ENCODE measurements at places on chromosomes 1 and 21.

DNA sequence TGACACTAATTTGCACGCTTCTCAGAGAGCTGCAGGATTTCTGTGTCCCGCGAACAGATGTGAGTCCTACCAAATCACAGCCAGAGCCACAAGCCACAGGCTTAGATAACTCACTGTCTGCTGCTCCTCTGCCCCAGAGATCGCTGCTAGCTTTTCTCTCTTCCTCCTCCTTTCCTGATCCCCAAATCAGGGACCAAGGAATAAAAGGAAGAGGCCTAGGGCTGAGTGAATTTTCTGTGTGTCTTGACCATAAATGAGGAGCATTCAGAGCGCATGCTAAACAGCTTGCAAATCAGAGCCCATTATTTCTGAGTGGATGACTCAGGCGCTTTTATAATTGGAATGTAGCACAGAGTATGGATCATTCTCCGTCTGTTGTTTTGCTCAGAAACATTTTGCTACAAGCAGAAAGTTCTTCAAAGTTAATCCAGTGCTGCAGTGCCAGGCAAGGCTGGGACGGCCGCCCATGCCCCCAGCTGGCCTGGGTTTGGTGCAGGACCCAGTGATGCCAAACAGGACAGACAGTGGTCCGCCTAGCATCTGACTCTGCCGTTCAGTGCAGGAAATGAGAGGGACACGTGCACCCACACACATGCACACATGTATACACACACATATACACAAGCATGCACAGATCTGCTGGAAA lies 38.2 kb downstream of the KCNAB2 start:
- DNase-seq = no peak

DNA sequence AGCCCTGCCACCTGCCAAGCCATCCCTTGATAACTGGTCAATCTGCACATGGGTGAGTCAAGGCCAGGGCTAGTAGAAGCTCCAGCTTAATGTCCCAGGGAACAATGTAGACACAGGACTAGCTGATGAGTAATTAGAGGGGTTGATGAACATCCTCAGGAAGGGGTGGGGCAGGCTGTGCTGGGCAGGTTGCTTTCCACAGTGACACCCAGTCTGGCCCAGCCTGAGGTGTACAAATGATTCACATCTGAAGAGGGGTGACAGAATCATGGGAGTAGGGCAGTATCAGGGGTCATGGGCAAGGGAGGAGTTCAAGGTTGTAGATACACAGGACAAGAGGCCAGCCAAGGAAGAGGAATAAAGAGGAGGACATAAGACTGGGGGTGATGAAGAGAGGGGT lies 4.3 kb downstream of the LPAR3 start:
- no peak for DNase-seq

- no peak for DNase-seq
Observed at GRCh38 chr1:5745800-5746610, 246.2 kb downstream of the NPHP4 start.

- DNase-seq = no peak
Observed at GRCh38 chr1:25619101-25619890, 2.7 kb downstream of the MAN1C1 start.

DNA sequence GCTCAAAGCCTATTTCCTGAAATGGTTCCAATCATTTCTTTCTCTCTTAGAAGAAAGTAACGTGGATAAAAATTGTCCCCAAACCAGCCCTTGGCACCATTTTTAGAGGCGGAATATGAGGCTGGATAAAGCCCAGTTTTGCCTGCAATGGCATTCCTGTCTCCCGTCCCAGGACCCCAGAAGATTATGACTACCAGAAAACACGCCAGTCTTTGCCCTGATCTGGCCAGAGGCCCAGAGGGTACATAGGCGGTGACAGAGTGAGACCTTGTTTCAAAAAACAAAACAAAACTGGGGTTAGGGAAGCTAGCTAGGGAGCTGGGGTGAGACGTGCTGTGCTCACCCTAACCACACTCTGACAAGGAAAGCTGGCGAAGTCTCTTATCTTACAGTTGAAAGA lies at the start of gene AADACL4:
AADACL4 (plus strand) TSS at position 301 of the 400 bp plus-strand sequence. CDS start 462 bp downstream, outside the sequence.
- DNase-seq = no peak

- DNase-seq = no peak
Observed at GRCh38 chr1:208864366-208864965, 620.3 kb upstream of the PLXNA2 start.

- no peak for DNase-seq
Observed at GRCh38 chr1:119603695-119604094, 44.4 kb downstream of the ZNF697 start.

GRCh38 chr1:15314328-15315281 lies 67.6 kb downstream of the FHAD1 start:
- DNase-seq = no peak

- DNase-seq = no peak
Observed at GRCh38 chr21:34606621-34607020, 8.3 kb downstream of the RCAN1 start.

GRCh38 chr1:38297842-38298241 lies 251.2 kb upstream of the POU3F1 start:
- DNase-seq = no peak

DNA sequence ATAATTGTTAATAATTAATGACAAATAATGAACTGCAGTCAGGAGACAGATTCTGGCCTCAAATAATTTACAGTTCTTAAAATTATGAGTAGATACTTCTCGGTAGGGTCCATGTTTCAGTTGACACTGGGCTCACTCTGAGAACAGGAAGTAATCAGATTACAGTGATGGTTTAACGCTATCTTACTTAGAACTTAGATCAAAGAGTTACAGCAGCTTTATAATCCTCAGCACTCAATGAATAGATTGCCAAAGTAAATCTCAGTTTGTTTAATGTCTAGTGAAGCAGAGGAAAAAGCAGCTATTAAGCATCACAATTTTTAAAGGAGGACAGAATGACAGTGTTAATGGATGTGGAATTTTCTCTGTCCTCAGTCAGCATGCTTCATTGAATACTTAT lies 79.6 kb downstream of the PDE4B start:
- no peak for DNase-seq

DNA sequence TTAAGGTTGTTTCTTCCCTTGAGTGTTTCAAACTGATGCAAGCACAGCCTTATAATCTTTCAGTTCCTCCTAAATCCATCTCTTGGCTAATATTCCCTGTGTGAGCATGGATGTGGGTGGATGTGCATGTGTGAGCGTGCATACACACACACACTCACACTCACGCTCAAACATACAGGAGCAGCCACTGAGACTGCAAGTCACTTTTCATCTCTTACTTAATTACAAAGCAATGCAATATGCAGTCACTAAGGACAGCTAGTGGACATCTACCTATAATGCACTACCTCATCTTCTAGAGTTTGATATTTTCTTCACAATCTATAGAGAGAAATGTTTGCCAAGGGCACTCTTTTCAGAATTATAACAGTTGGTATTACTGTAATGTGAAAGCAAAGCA lies 1.4 kb downstream of the ESRRG start:
- DNase-seq = no peak

- no peak for DNase-seq
Observed at GRCh38 chr1:12546771-12547585, 71.0 kb downstream of the DHRS3 start.

DNA sequence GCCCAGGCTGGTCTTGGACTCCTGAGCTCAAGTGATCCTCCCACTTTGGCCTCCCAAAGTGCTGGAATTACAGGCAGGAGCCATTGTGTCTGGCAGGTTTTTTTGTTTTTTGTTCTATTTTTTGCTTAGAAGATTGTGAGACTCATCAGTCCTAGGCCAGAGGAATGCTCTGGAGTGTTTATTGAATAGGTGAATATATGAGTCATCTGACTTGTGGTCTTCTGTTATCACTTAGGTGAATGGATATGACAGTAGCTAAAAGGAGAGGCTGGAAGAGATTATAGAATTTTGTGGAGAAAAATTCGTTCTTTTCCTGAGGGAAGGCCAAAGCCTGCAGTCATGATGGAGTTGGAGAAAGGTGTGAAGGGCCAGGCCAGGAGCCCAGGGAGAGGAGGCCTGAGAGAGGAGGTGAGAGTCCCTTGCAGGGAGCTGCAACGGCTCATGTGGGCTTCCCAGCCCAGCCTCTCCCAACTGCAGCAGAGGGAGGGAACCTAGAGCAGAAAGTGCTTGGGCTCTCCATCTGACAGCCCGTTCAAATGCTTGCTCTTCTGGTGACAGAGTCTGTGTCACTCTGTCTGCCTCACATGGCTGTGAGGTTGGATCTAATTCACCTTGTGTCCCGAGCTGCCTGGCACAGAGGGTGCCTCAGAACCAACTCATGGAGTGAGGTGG lies 31.6 kb upstream of the ACOT11 start:
- no peak for DNase-seq

DNA sequence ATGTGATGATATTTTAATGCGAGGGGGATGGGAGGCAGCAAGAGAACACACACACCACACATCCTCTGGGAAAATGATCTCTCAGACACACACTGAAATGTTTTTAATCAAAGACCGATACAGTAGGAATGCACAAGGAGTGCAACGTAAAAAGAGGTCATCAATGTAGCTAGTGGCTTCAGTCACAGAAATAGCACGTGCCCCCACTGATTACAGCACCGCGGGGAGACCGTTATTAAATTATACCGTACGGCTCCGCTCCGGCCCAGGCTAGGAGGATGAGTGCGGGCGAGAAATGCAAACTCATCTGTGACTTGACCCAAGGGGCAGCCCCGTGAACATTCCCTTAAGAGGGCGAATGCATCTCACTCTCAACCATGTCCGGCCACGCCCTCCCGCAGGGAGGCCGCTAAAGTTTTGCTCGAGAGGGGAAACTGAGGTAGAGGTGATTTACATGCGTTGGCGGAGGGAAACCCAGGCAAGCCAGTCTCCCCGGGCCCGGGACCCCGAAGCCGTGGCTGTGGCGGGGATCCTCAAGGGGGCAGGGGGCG lies 552 bp downstream of the UBR4 start:
- DNase-seq = no peak

DNA sequence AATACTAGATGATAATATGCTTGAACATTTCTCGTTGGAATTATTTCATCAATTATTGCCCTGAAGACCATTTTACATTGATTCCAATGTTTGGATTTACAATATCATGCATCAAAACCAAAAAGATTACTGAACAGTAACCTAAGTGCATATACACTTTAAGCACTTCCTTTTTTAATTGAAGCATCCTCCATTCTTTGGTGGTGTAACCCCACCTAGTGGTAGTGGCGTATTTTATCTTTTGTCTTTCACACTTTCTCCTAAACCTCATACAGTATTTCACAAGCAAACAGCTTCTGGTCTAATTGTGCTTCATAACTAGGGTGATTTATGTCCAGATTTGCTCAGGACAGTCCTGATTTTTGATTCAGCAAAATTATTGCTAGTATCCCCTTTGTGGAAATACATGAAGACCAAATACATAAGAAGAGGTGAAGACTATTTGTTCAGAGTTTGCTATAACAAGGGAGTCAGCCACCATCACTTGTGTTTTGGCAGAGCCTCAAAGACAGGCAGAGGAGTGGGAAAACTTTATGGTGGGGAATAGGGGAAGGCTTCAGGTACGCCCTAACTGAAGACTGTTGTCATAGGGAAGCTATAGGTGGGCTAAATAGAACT lies 3.4 kb upstream of the NVL start:
- no peak for DNase-seq

DNA sequence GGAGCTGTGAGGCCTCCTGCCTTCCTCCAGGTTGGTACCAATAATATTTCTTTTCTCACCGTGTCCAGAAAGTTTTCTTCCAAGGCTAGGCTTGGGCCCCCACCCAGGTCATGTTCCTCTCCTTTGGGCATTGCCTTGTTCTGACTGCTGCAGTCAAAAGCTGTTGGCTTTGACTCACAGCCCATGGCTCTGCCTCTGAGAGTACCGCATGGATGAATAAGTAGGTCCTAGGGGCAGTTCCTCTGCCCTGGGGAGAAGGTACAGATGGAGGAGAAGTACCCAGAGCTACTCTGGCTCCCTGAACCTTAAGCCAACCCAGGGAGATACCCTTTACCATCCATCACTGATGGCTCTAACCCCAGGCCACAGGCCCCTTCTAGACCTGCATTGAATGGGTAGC lies 115.0 kb downstream of the NAV1 start:
- DNase-seq = no peak

DNA sequence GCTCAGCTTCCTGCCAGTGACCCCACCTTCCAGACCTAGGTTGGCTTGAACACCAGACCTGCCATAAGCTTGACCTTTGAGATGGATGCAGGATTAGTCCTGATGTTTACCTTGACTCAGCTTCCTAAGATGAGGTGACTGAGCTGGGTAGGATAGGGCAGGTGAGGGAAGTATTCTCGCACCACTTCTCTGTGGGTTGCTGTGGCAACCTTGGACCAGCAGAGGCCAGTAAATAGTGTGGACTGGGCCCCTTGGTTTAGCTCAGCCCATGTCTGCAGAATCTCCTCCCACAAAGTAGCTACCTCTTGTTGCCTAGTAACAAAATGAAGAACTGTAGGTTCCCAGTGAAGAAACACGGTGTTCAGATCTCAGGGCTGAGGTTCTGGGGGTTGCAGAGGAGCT lies 8.4 kb downstream of the RPS6KA1 start:
- DNase-seq = no peak

- DNase-seq = no peak
Observed at GRCh38 chr1:213683529-213683928, 304.2 kb upstream of the PROX1 start.

DNA sequence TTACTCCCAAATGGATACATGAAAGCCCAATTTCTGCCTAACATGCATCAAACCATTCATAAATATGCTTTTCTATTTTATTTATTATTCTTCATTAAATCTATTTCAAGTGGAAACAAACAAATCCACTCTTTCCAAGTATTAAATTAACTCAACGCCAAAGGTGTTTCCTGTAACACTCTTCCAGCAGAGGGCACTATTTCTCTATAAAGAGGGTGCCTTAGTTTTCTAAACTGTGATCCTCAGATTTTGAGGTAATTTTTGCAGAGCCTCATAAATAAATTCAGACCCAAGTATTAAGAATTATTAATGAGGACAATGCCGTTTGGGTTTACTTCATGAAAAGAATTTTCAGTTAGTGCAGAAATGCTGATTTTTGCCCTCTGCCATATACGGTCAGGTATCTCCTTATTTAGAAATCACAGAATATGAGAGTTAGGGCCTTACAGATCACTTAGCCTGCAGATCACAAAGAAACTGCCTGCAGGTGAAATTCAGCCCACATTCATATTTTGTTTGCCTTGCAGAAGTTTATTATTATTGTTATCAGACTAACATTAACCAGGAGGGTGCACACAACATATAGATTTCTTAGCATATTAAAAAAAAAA lies 40.1 kb upstream of the MYSM1 start:
- DNase-seq = peak; percentile 43

GRCh38 chr1:99691175-99691574 lies 45.3 kb downstream of the PALMD start:
- DNase-seq = no peak

- DNase-seq = no peak
Observed at GRCh38 chr1:54791880-54792522, 9.1 kb downstream of the TTC22 start.

DNA sequence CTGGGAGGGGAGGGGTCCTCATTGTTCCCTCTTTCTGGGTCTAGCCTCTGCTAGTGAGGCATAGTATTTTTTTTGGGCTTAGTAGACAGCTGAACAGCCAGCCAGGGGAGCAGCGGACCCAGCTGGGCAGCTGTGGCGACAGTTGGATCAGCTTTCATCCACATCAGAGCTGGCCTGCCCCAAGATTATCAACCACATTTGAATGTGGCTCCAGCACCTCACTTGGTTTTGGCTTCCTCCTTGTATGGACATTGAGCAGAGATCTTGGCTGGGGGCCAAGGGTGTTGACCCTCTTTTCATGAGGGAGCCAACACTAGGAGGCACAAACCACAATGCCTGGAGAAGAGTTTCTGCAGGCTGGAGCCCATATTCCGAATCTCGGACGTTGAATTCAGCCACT lies 25.0 kb downstream of the WNT4 start:
- no peak for DNase-seq

GRCh38 chr1:216055004-216055403 lies 368.2 kb downstream of the USH2A start:
- no peak for DNase-seq

Measured in NCI-H1417 treated with DMSO at 0.1 percent for 48 hours (cell line).